ENCODE measurements at places on chromosomes 1 and 21. TPM values are rescaled to one million over a fixed set of nuclear protein-coding genes. Genes with fewer than 3 reads are reported as not detected.
A peak's percentile ranks its signal among the peaks of the same experiment; 100 is the strongest.

Gene RNU1-2
- 2,369 TPM for total RNA-seq

DNA sequence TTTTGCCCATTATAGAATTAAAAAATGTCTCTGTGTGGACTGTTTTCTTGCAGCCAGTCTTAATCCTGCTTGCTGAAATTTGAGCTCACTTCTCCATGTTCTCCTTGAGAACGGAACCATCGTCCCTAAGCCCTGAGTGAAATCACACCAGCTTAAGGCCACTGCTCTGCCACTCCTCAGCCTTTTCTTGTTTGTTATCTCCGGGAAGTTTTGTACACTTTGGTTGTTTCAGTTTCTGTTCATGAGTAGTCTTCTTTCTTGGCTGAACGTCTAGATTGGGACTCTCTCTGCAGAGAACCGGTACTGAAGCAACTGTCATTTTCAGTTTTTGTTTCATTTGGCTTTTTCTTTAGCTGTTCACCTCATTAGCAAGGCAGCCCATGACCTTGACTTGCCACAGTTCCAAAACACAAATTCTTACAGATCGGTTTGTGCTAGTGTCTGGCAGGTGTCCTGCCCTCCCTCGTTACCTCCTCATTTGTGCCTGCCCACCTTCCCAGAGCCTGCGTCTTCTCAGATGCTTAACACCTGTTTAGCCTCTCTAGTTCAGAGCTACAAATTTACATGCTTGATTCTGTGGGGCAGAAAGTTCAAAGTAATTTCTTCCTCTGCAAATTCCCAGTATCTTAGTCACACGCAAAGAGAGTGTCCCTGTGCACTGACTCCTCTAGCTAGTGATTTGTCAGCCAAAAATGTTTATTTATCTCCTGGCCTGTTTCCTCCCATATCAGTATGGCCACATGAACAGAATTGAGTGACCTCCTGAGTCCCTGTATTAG is 12.4 kb downstream of the PSEN2 start:
- H3K4me1 ChIP-seq = peaks cover 57% of the 10 kb centered on the region
- no peaks in the 10 kb centered on the region for H3K27me3 ChIP-seq
- DNase-seq = peak; percentile 39
- peaks cover 35% of the 10 kb centered on the region for H3K36me3 ChIP-seq
- H3K27ac ChIP-seq = peak overlapping the region; percentile 96

Gene SLC45A3
- 1.5 TPM for total RNA-seq

Gene KRTAP12-2
- not detected for total RNA-seq

Gene UBXN10
- total RNA-seq = 0.39 TPM

GRCh38 chr1:202018468-202019234 is 8.3 kb downstream of the ELF3 start:
- H3K4me1 ChIP-seq = no peaks in the 10 kb centered on the region
- H3K27me3 ChIP-seq = peaks cover 1% of the 10 kb centered on the region
- no peak for DNase-seq
- no peak overlapping the region for H3K27ac ChIP-seq
- H3K36me3 ChIP-seq = no peaks in the 10 kb centered on the region

- no peaks in the 10 kb centered on the region for H3K36me3 ChIP-seq
- no peak overlapping the region for H3K4me3 ChIP-seq
- no peak overlapping the region for H3K27ac ChIP-seq
- peaks cover 5% of the 10 kb centered on the region for H3K4me1 ChIP-seq
- H3K27me3 ChIP-seq = no peaks in the 10 kb centered on the region
These were observed 33.0 kb downstream of the SETD4 start for GRCh38 chr21:36027347-36027746.

Gene IGSF9
- total RNA-seq = not detected

- no peaks in the 10 kb centered on the region for H3K4me1 ChIP-seq
- no peaks in the 10 kb centered on the region for H3K27me3 ChIP-seq
- no peaks in the 10 kb centered on the region for H3K36me3 ChIP-seq
These were observed 21.1 kb upstream of the OR10J5 start for GRCh38 chr1:159556931-159557369.

DNA sequence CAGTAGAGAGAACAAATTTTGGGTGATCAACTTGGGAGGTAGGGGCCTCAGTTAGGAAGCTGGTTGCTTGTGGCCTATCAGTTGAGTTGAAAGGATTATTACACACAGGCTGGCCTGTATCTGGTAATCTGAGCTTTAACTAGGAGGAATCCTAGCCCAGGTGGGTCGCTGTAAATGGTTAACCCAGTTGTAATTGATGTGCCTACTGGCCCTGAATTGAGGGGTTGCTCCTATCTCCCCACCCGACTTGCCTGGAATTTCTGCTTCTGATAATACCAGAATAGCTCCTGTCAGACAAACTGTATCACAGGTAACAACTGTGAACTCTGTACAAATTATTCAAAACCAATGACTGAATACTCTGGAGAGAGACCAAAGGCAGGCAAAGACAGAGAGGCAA is 210.4 kb upstream of the RUNX1 start:
- DNase-seq = no peak
- no peaks in the 10 kb centered on the region for H3K36me3 ChIP-seq
- H3K4me3 ChIP-seq = no peak overlapping the region
- no peaks in the 10 kb centered on the region for H3K27me3 ChIP-seq

Gene USP1
- total RNA-seq = 69.8 TPM

DNA sequence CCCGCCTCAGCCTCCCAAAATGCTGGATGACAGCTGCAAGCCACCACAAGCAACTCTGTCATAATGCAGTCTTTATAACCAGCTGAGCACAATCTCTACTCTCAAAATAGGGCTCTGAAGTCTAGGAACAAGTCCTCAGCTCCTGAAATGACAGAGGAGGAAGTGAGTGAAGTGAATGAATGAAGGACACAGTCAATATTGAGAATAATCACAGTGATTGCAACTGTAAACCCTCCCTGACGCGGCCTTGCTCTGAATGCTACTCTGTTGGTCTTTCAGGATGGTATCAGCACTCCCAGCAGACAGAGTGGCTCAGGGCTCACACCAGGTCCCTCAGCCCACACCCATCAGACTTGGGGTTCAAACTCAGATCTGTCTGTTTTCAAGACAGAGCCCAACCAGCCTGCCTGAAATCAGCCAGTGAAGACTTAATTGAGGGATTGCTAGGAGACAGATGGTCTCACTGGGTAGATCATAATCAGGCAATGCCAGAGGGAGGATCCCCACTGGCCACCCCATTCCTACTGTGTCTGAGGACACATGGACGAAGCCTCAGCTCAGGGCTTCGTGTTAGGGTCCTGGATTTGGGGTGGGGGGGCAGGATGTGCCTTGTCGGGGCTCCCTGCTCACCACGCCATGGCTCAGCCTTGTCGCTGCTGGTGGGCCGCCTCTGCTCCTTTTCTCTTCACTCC is 20.9 kb downstream of the RNF187 start:
- H3K27me3 ChIP-seq = peaks cover 14% of the 10 kb centered on the region
- H3K4me1 ChIP-seq = peaks cover 21% of the 10 kb centered on the region
- H3K27ac ChIP-seq = no peak overlapping the region
- H3K4me3 ChIP-seq = no peak overlapping the region

DNA sequence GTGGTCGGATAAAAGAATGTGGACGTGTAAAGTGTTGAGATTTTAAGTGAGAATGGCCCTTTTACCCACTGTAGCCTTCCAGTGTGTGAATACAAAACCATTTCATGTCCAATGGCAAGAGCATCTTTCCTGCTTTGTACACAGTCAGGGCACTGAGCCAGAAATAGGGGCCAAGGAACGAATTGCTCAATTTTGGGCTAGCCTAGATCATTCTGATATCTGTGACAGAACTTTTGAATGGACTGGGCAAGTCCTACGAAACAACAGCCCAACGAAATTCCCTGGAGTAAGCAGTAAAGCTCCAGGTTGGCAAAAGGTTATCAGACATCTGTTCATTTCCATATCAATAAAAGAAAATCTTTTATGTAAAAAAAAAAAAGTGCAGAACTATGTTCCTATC is 5.5 kb downstream of the KIF26B start:
- no peak overlapping the region for H3K27ac ChIP-seq
- H3K4me1 ChIP-seq = peaks cover 5% of the 10 kb centered on the region
- no peaks in the 10 kb centered on the region for H3K36me3 ChIP-seq
- no peak for DNase-seq
- H3K27me3 ChIP-seq = peaks cover 44% of the 10 kb centered on the region

- H3K4me1 ChIP-seq = no peaks in the 10 kb centered on the region
- DNase-seq = no peak
- H3K27me3 ChIP-seq = no peaks in the 10 kb centered on the region
- no peak overlapping the region for H3K4me3 ChIP-seq
These were observed 7.3 kb downstream of the BOLA1 start for GRCh38 chr1:149906570-149907075.

GRCh38 chr1:27045973-27046558 is 33.4 kb upstream of the TENT5B start:
- H3K4me3 ChIP-seq = no peak overlapping the region
- peaks cover 16% of the 10 kb centered on the region for H3K4me1 ChIP-seq
- no peaks in the 10 kb centered on the region for H3K27me3 ChIP-seq
- H3K27ac ChIP-seq = no peak overlapping the region
- peak; percentile 48 for DNase-seq
- H3K36me3 ChIP-seq = no peaks in the 10 kb centered on the region

Gene BTG3
- total RNA-seq = 58.3 TPM
